COLO829 (cell line): ENCODE measurements at places on chromosomes 5 and 9.

- no peak for DNase-seq
Observed at GRCh38 chr9:130114741-130115140, 57.5 kb upstream of the NCS1 start.

- no peak for DNase-seq
Observed at GRCh38 chr5:116084287-116084691, 536 bp upstream of the COMMD10 start.

DNA sequence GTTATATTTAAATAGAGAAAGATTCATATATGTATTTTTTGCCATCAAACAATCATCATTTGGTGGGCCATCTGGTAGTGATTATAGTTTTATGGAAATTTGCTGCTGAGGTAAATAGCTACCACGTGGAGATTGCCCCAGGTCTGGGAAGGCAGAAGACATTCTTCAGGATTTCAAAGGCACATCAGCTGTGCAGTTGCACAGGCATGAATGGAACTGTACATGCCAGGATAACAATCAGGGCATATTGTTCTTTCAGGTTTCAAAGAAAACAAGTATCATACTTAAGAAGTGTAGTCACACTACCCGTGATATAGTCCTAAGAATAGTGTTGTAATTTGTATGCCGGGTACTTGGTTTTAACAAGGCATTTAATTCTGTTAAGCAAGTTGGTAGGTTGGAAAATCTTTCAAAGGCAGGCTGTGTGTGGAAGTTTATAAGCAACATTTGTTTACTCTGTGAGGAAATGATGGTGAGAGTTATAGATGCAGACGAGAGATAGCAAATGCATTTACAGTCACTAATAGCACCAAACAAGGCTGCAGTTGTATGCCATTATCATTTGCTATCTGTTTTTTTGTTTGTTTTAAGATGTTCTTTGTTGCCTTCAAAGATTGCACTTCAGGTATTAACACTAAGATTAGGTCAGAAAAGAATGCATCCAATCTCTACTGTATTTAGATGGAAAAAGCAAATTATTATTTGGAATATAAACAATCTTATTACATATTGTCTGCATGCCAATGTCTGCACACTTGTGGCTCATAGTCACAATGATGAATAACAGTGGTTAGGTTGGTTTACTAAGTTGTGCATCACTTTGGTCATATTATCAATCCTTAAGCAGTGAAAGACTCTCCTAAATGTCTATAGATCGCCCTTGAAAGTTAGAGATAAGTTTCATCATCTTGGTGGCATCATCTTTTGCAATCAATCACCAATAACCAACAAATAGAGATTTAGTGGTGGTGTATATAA is 55.3 kb downstream of the RPS23 start:
- peak; percentile 32 for DNase-seq

DNA sequence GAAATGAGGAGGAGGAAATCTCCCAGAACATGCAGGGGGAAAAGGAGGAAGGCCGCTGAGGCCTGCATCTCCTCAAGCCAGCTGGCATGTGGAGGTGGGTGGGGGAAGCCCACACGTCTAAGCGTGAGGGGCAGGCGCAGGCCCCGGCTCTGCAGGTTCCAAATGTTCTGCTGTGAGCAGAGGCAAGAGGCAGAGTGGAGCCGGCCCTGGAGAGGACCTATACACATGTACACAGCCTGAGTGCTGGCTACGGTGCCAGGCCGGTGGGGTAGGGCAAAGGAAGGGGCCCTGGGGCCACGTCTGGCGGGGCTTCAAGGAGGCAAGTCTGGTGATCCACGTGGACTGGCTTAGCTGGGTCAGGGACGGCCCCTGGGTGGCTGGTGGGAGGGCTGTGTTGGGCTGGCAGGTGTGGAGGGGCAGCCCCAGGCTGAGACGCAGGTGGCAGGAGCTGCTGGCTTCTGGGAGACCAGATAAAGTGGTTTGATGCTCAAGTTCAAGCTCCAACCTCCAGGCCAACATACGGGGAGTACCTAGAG is 26.4 kb downstream of the LPCAT1 start:
- DNase-seq, result no peak

- DNase-seq, result no peak
Observed at GRCh38 chr5:117456866-117457470, 882.3 kb upstream of the SEMA6A start.
